ENCODE measurements at places on chromosomes 5 and 9.

- DNase-seq, result no peak
Observed at GRCh38 chr5:91598216-91598615, 215.1 kb upstream of the ARRDC3 start.

DNA sequence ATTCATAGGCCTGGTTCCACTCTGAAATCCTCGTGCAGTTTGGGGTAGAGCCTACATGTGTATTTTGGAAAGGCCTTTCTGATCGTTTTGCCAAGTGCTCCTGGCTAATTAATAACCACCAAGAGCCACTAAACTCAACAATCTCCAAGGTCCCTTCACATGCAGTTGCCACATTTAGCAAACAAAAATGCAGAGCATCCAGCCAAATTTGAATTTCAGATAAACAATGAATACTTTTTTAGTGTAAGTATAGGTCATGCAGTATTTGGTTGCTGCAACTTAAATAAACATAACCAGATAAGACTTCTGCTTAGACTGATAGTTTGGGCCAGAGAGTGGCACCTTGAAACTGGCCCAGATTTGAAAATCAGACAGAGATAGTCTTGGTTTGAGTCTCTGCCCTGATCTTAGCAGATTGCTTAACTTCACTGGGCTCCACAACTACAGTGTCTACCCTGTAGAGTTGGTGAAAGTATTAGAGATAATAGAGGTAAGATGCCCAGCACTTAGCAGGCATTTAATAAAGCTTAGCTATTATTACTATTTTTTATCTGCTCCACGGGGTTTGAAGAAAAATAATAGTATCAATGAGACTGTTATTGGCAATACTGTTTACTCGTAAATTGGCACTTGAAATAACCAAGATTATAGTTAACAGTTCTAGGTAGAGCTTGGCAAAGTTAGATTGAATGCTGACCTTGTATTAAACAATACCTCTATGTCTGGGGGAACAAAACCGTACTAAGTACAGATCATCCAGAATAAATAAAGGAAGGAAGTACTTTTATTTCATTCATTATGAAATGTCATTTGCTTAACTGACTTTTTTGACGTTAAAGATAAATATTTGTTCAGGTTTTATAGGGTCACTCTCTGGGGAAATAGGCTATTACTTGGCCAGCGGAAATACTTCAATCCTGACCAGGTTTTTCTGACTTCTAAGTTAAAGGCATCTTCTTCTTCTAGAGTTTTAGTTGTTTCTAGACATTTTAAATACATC, 274.8 kb downstream of the DOCK8 start:
- no peak for DNase-seq

- DNase-seq, result no peak
Observed at GRCh38 chr5:94672746-94673145, 54.3 kb downstream of the SLF1 start.

- DNase-seq, result no peak
Observed at GRCh38 chr5:32753765-32754164, 42.6 kb downstream of the NPR3 start.

DNA sequence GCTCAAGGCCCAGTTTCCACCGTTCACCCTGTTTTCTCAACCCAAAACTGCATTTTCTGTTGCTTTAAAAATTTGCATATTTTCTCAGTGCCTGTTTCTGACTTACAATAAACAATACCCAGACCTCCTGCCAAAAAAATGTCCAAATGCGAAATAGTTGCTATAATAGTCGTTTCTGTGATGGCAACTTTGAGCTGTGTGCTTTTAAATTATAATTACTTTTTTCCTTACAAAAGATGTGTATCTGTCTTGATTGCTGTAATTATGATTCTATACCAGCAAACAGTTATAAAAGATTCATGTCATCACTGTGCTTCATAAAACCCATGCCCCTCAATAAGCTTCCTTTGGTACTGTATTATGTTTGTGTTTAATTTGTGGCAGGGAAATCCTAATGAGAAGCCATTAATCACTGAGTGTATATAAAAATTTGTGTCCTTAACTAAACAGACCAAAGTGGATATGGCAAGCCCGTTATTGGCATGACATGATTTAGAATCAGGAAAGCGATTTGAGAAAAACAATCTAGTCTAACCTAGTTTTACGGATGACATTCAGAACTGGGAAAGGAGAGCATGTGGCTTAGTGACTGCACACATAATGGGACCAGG, 5.4 kb upstream of the SLC1A3 start:
- DNase-seq, result no peak

DNA sequence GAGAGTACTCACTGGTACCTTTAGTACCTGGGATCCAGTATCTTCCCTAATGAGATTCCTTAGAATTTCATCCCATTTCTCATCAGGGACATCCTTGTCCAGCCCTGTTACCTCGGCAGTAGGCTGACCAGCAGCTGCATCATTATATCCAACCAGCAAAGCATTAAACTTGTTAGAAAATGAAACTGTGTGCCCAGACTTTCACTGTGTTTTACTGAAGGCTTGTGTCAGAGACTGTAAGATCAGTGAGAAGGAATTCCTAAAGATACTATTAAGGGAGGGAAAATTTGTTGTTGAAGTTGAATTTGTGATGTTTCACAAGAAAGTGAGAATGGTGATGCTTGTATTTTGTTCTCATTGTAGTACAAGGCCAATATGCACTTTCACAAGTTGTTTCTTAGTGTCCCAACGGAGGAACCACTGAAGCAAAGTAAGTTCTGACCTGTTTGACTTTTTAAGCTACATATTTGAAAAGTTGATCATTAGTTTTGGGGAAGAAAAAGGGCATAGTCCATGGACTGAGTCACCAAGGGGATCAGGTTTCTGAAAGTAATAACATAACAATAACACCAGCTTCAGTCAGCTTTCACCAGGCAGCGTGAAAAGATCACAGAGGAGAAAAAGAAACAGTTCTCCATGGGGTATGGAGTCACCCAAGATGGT, 48.8 kb downstream of the GRAMD2B start:
- no peak for DNase-seq

GRCh38 chr5:154776167-154776566, 21.0 kb downstream of the LARP1 start:
- no peak for DNase-seq

DNA sequence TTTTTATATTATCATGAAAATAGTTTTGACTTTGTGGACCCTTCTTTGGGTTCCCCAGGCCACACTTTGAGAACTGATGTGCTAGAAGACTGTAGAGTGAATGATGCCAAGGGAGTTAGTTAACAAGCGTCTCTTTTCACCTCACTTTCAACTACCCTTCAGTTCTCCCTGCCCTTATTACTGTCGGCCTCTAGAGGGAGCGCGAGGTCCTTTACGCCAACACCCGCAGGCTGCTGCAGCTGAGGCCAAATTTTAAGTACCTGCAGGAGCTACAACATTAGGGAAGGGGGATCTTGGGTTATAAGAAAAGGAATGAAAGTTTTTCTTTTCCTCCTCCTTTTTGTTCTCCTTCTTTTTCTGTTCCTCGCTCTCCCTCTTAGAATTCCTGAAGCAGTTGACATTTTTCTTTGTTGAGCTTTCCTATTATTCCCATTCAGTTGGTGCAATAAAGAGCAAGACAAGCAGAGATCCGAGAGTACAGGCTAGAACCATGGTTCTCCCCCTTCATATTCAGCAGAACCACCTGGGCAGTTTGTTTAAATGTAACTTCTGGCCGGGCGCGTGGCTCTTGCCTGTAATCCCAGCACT, 84.0 kb downstream of the ZFAND5 start:
- DNase-seq, result peak; percentile 77

GRCh38 chr5:134000696-134001453, 3.9 kb downstream of the VDAC1 start:
- DNase-seq, result no peak

GRCh38 chr5:40616781-40617180, 62.9 kb upstream of the PTGER4 start:
- peak; percentile 11 for DNase-seq

- no peak for DNase-seq
Observed at GRCh38 chr9:134136118-134136995, 475 bp downstream of the WDR5 start.

DNA sequence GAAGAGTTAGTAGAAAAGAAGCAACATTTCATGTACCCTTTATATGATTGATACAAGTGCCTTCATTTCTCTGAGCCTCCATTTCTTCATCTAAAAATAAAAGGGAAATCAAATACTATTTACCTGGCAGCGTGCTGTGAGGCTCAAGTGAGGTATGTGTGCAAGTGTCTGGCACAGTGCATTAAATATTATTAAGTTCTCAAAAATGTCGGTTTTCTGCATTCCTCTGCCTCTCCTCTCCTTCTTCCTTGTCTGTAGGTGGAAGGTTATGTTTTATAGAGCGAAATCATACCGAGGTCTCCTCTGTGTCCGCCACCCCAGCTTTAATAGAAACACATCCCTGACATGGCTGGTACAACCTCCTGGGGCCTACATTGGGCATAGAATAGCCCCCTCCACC, 93.0 kb downstream of the FGF18 start:
- DNase-seq, result peak; percentile 16

GRCh38 chr9:114153761-114154599, 1.4 kb upstream of the COL27A1 start:
- DNase-seq, result no peak

DNA sequence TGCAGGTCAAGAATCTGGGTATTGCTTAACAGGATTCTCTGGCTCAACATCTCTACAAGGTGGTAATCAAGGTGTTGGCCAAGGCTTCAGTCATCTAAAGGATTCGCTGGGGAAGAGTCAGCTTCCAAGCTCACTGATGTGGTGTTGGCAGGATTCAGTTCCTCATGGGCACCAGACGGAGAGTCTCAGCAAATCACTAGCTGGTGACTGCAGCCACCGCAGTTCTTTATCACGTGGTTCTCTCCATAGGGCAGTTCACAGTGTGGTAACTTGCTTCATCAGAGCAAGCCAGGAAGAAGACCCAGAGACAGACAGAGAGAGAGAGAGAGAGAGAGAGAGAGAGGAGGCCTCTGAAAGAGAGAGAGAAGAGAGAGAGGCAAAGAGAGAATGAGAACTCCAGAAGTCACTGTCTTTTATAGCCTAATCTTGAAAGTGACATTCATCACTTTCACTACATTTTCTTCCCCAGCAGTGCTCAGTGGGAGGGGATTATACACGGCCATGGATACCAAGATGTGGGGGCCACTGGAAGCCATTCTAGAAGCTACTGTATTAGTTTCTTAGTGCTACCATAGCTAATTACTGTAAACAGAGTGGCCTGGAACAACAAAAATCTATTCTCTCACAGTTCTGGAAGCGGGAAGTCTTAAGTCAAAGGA, 109.2 kb upstream of the SMIM23 start:
- peak; percentile 30 for DNase-seq

DNA sequence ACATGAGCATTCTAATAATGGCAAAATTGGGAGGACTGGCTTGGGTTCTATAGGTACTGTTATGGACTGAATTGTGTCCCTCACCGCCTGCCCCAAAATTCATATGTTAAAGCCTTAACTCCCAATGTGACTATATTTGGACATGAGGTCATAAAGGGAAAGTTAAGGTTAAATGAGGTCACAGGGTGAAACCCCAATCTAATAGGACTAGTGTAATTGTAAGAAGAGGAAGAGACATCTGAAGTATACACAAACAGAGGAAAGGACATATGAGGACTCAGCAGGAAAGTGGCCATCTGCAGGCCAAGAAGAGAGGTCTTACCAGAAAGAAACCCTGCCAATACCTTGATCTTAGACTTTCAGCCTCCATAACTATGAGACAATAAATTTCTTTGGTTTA, 23.1 kb downstream of the RNF180 start:
- DNase-seq, result no peak

DNA sequence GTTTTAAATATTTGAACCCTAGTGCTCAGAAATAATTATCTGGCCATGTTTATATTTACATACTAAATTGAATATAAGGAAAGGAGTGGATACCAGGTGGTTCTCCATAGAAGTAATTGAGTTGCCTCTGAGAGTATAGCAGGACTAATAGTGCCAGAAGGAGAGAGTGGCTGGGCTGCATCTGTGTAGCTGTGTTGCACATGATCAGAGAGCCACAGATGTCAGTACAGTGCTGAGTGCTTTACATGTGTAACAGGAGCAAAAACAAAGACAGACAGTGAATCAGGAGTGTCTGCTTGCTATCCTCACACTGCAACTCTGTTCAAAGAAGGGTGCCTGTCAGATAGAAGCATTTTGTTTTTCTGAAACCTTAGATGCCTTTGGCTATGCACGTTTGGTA, 353.9 kb upstream of the PAPPA start:
- no peak for DNase-seq

GRCh38 chr9:72814083-72814597, 138.7 kb downstream of the ALDH1A1 start:
- DNase-seq, result no peak

DNA sequence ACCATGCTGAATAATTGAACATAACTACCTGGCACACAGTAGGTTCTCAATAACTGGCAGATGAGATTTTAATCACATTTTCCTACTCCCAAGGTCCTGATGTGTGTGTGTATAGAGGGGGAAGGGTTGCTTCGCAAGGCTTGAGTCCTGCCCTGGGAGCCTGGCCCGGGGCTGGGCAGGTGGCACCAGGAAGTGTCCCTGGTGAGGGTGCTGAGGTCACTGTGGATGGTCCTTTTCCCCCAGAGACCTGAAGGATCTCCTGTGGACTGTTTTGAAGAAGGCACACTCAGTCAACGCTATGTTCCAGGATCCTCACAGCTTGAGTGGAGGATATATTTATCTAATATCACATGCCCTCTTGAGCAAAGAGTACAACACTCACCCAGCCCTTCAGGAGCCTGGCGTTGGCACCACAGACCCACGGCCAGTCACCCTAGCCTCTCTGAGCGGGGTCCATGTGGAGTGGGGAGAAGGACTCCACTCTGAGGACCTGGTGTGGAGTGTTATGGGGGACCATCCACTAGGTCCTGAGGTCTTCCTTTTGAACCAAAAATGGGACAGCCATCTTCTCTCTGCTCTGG, 177.8 kb downstream of the GABBR2 start:
- no peak for DNase-seq

DNA sequence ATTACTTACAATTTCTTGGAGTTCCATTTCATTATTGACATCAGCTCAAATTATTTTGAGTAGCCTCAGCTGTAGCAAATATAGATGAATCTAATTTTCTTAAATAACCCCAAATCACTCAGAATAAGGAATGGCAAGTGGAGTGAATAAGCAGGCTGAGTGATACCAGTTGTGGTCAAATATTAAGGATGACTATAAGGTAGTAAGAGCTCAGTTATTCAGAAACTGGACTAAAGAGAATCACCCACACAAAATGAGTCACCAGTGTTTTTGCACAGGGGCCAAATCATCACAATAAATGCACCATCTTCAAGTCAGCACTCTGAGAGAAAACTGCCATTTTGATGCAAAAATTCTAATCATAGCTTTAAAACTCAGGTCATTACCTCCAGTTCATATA, 128.9 kb upstream of the TARS1 start:
- no peak for DNase-seq

GRCh38 chr5:9957214-9957613, 292.5 kb downstream of the ATPSCKMT start:
- DNase-seq, result no peak

- no peak for DNase-seq
Observed at GRCh38 chr9:124399968-124400940, 15.0 kb downstream of the PSMB7 start.

GRCh38 chr5:176466245-176466871, 18.2 kb downstream of the FAF2 start:
- DNase-seq, result peak; percentile 85
